Kasumi-1 (cell line): ENCODE measurements at places on chromosomes 1 and 21.

- no peak for DNase-seq
These were observed 38.2 kb downstream of the CITED4 start for GRCh38 chr1:40823983-40824382.

DNA sequence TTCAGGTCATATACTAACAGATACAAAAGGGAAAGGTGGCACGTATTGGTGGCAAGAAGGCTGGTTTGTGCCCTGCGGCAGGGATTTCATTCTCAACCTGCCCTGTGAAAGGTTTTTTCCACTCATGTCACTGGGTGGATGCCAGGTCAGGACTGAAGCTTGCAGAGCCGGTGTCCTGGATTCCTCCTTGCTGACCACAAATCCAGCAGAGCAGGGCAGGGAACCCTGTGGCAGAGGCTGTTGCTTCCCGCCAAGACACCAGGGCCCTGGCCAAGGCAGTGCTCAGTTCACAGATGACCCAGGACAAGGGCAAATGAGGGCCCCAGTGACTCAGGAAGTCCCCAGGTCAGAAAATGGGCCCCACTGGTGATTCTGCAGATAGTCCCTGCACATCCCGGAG is 16.4 kb downstream of the BSND start:
- no peak for DNase-seq

DNA sequence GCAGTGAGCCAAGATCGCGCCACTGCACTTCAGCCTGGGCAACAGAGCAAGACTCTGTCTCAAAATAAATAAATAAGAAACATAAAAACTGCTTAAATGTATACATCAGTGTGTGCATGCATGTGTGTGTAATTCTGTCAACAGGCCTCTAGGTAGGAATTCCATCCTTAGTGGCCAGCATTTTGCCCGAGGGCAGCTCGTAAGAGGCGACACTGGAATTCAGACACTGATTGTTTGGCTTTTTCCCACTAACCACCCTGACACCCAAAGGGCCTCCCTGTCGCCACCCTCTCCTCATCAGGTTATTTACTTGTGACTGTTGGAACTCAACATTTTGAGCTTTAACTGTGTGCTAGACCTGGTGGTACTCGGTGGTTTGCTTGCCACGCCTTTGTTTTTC is 64.0 kb upstream of the KIF1B start:
- DNase-seq = no peak

- no peak for DNase-seq
These were observed 270.7 kb downstream of the PAPPA2 start for GRCh38 chr1:176733661-176734060.

GRCh38 chr21:33817138-33817537 is 98.5 kb downstream of the ATP5PO start:
- DNase-seq = no peak

GRCh38 chr1:149977345-149977744 is 33.2 kb downstream of the OTUD7B start:
- no peak for DNase-seq

DNA sequence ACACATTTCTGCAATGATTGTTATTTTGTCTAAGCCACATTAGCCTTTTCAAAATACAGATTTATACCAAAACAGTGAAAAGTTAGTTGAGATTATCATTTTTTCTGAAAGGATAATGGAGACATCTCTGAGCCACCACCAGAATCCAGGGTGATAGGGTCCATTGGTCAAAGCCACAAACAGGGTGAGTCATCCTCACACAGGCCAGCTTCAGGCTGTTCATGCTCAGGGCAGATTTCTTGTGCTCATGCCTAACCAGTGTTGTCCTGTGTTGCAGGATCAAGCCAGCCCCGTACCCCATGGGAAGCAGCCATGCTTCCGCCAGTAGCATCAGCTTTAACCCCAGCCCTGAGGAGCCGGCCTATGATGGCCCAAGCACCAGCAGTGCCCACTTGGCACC is 13.4 kb downstream of the ELOA start:
- no peak for DNase-seq

DNA sequence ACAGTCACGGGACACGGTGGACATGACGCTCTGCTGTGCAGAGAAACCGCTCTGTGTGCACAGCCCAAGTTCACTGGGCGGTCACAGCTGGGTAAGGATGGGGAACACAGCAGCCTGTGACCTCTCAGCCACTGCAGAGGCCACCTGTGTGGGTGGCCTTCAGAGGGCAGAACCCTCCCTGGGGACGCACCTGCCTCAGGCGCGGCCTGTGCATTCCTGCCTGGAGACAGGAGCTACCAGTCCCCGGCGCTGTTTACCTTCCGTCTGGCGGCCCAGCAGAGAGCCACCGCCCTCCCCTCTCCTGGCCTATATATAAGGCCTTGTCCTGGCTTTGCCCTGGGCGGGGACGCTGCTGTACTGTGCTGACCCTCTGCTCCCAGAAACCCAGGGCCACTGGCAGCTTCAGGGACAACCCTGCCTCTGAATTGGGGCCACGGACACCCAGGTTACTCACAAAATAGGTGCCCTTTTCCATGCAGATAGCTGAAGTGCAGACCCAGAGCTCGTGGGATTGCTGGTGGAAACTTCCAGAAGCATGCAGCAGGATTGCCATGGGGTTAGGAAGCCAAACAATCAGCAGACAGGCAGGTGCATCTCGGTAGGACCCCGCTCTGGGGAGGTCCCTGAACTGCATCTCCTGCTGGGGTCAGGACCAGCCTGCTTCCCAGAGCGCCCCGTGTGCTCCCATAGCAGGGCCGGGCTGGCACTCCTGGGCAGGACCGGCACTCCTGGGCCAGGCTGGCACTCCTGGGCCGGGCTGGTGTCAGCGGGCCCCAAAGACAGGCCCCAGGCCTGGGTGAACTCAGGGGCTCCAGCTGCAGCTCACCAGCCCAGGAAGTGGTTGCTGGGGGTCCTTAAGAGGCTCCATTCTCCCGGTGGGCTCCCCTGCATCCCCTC is 83.6 kb downstream of the SIK1 start:
- no peak for DNase-seq

GRCh38 chr1:180616439-180616838 is 15.4 kb upstream of the XPR1 start:
- DNase-seq = no peak

DNA sequence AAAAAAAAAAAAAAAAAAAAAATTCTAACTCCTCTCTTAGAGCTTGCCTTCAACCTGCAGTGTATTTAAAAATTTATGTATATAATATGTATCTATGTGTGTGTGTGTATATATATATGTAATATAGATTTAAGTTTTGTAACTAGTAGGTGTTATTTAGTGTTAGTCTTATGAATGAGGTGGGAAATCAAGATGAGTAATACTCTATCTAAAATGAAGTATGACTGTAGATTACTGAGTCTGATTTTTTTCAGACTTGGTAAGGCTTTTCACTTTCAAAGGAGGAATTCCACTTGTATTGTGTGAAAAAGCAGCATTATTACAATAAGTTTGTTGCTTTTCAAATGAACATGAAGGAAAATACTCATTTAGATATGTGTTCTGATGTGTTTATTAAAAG is 5.4 kb upstream of the DNM3 start:
- DNase-seq = no peak

DNA sequence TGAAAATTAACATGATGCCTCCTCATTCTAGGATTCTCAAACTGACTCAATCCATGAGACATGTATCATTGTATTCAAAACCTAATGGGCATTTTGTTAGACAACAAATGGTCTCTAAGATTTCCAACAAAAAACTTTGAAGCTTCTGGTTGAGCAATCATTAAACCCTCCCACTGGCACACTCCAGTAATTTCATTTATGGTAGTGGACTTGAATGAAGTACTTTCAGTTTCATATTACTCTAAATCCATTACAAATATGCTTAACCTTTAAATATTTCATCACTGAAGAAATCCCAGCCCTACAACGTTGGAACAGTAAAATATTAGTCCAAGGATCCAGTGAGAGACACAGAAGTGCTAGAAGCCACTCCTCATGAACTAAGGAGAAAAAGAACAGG is 43.5 kb downstream of the GBP6 start:
- DNase-seq = no peak
